ENCODE measurements at places on chromosomes 11 and 22.
A peak's percentile ranks its signal among the peaks of the same experiment; 100 is the strongest.

GRCh38 chr11:111990381-111990780, 34.8 kb upstream of the DLAT start:
- DNase-seq, result no peak

DNA sequence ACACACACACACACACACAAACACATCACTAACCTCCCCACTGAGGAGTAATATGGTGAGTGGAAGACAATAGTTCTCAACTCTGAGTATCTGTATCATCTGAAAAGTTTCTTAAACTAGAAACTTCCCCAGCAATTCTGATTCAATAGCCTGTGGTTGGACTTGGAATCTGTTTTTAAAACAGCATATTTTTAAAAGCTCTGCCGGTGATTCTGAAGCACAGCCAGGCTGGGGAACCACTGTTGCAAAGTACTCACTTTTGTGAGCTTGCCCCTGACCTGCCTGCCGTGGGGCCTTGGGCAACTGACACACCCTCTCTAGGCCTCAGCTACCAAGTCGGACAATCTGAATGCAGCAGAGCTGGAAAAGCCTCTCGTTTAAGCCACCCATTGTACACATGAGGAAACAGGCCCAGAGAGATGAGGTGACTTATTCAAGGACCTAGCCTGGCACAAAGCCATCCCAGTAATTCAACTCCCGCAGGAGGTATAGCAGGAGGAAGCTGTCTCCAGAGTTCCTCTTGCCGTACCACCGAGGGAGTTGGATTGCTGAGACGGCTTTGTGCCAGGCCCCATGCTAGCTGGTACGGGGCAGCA, 8.9 kb downstream of the SLC15A3 start:
- no peak for DNase-seq

- DNase-seq, result peak; percentile 77
Measured at GRCh38 chr11:12606597-12606996, 67.6 kb upstream of the TEAD1 start.

GRCh38 chr11:20512869-20513268, 86.5 kb upstream of the SLC6A5 start:
- no peak for DNase-seq

- peak; percentile 43 for DNase-seq
Measured at GRCh38 chr22:48306785-48307510, 1520.7 kb downstream of the BRD1 start.

GRCh38 chr22:48863965-48864528, 963.6 kb downstream of the BRD1 start:
- DNase-seq, result no peak

- DNase-seq, result no peak
Measured at GRCh38 chr11:41895081-41895480, 435.6 kb upstream of the LRRC4C start.

- DNase-seq, result no peak
Measured at GRCh38 chr11:61270354-61271076, 24.6 kb downstream of the VWCE start.

DNA sequence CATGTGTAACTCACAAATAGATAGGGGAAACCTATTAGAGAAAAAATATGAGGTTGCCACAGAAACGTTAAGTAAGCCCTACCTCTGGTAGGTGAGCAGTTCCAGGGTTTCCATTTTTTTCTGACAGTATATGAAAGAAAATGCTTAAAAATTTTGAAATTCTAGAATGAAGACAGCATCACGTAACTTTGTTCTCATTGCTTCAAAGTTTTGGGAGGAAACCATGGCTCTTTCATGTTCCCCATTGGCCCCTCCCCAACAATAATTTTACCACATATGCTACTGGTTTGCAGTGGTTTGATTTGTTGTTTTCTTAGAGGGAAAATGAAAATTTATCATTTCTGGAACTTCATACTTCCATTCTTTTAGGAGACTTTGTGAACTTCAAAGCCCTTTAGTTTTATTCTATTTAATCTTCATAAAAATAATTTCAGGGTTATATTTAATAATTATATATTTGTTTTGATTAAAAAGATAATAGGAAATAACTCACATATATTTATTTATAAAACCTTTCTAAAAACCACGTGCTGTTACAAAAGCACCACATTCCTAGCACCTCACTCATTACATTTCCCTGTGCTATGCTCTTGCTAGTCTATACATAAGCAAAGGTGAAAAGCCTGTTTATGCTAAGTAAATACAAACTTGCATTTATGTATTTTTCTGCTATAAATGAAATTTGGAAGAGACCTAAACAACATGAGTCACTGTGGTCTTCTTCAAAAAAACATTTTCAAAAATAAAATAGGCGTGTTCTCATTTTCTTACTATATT, 113.4 kb downstream of the CASP12 start:
- DNase-seq, result no peak

- no peak for DNase-seq
Measured at GRCh38 chr11:93986716-93987115, 34.4 kb upstream of the HEPHL1 start.

- no peak for DNase-seq
Measured at GRCh38 chr22:28958611-28959010, 75.2 kb downstream of the ZNRF3 start.

- no peak for DNase-seq
Measured at GRCh38 chr11:113627946-113628345, 78.2 kb downstream of the TMPRSS5 start.

DNA sequence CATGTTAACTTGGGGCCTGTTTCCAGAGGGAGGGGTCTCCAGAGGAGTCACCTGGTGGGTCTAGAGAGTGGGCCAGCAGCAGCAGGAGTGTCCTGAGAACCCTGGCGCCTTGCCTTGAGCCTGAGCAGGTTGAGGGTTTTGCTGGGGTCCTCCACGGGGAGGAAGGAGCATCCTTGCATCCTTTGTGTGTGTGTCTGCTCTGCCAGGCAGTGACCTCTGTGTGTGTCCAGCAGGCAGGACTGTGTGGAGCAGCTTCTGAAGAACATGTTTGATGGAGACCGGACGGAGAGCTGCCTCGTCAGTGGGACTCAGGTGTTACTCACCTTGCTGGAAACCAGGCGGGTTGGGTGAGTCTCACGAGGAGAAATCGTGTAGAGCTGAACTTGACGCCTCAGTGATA, 55.7 kb downstream of the SBF1 start:
- no peak for DNase-seq

DNA sequence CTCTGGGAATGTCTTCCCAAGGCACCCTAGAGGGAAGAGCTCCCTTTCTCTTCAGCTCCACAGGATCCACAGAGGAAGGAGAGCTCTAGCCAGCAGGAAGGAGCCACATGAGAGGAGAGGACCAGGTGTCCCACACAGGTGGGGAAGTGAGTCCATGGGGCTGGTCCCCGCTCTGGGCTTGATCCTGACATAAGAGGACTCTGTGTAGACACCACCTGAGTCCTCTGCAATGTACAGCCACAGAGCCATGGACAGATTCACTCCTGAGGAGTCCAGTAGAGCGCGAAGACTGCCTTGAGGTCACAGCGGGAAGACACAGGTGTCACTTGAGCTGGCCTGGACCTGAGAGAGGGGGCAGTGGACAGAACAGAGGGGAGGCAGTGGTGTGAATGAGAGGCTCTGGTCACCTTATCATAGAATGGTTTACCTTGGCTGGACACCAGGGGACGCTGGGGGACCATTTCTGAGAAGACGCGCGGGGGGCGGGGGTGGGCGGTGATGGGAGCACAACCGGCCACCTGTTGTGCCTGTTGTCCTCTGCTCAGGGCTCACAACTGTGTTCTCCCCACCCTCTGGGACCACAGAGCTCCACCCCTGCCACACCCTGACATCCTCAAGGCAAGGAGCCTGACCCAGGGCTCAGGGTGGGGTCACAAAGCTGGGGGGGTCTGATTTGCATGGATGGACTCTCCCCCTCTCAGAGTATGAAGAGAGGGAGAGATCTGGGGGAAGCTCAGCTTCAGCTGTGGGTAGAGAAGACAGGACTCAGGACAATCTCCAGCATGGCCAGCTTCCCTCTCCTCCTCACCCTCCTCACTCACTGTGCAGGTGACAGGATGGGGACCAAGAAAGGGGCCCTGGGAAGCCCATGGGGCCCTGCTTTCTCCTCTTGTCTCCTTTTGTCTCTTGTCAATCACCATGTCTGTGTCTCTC, 128.2 kb downstream of the ZNF280B start:
- DNase-seq, result peak; percentile 69

DNA sequence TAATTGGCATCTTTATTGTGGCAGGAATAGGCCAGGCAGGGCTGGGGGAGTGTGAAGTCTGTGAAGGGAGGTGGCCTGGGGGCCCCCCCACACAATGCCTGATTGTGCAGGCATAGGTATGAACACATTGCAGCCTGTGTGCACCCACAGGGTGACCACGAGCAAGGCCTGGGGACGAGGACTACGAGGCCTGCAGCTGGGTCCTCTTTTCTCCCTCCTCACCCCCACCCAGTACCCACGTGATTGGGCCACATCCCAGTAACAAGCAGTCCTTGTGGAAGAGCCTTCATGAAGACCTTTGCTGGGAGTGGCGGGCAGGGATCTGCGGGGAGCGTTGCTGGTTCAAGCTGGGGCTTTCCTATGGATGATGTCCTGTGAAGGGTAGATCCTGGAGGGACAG, 29.3 kb downstream of the ZBTB16 start:
- no peak for DNase-seq

DNA sequence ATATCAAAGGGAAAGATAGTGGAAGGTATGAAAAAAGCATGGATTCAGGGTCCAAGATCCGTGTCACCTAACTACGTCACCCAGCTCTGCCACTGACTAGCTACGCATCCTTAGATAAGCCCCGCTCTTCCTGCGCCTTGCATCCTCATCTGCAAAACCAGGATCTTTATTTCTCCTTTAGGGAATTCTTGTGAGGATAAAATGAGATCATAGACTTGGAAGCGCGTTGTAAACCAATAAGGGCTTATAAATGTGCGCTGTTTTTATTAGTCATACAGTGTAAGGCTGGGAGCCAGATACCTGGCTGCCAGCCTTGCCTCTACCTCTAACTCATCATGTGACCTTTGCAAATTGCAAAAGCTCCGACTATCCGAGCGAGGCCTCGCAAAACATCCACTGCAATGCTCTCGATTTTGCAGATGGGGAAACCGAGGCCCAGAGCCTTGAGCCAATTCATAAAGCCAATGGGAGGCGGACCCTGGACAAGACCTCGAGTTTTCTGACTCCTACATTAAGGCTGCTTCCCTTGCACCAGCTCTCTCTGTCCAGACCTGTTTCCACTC, 753 bp downstream of the PRPF19 start:
- DNase-seq, result no peak

DNA sequence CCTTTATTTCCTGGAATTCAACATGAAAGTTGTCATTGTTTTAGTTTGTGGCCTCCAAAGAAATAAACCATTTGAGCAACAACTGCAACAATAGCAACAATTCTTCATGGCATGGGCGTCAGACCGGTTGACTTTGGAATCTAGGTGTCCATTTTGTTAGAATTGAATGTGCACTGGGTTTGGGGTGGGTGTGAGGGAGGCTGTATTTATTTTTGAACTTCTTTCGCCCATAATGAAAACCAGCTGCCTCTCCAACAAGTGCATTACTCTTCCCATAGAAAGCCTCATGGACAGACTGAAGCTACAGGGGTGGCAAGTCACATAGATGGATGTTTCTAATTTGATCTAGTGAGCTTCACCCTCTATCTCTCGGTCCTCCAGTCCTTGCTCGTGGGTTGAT, 85.4 kb downstream of the ADAMTS15 start:
- DNase-seq, result no peak

DNA sequence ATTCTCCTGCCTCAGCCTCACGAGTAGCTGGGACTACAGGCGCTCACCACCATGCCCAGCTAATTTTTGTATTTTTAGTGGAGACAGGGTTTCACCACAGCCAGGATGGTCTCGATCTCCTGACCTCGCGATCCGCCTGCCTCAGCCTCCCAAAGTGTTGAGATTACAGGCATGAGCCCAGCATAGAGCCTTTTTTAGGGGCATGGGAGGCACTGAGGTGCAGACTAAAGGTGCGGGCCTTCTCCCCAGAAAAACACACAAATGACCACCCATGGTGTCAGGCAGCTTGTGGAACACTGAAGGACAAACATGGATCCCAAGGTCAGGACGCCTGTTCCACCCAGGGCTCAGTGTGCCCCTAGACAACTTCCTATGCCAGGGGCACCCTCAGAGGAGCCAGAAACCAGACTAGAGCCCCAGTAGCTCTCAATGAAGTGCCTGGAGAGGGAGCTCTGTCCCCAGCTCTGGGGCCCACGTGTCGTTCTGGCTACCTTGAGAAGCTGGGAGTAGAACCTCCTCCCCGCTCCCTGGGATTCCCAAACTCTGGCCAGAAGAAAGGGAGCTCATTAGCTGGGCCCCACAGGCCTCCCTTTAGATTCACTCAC, 21.2 kb upstream of the CD5 start:
- DNase-seq, result no peak

Data from islet precursor cell (in vitro differentiated cells).